ENCODE measurements at places on chromosomes 4 and X.

GRCh38 chr4:154455111-154455510 lies 36.5 kb downstream of the DCHS2 start:
- DNase-seq, result no peak

DNA sequence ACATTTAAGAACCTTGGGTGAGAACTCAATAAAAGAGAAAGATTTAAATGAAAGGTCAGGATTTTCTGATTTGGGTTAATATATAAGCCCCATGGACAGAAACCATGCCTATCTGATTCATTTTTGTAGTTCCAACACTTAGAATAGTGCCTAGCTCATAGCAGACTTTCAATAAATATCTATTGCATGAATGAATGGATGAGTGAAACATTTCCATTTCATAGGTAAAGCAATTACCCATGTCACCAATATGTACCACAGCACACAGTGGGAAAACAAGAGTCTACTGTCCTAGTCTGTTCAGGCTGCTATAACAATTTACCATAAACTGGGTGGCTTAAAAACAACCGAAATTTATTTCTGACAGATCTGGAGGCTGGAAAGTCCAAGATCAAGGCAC lies 63.9 kb upstream of the PTPN13 start:
- DNase-seq, result no peak

DNA sequence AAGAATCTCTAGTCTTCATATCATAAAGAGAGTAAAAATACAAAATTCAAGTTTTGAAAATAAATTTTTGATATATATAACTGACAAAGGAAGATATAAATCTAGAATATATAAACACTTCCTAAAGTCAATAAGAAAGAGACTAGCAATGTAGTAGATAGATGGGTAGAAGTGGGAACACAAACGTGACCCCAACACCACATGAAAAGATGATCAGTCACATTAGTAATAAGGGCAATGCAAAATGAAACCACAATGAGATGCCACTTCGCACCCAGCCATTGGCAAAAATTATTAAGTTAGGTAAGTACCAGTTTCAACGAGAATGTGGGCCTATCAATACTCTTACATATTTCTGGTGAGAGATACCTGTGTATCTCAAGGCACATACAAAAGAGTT lies 106.5 kb downstream of the EGF start:
- no peak for DNase-seq

DNA sequence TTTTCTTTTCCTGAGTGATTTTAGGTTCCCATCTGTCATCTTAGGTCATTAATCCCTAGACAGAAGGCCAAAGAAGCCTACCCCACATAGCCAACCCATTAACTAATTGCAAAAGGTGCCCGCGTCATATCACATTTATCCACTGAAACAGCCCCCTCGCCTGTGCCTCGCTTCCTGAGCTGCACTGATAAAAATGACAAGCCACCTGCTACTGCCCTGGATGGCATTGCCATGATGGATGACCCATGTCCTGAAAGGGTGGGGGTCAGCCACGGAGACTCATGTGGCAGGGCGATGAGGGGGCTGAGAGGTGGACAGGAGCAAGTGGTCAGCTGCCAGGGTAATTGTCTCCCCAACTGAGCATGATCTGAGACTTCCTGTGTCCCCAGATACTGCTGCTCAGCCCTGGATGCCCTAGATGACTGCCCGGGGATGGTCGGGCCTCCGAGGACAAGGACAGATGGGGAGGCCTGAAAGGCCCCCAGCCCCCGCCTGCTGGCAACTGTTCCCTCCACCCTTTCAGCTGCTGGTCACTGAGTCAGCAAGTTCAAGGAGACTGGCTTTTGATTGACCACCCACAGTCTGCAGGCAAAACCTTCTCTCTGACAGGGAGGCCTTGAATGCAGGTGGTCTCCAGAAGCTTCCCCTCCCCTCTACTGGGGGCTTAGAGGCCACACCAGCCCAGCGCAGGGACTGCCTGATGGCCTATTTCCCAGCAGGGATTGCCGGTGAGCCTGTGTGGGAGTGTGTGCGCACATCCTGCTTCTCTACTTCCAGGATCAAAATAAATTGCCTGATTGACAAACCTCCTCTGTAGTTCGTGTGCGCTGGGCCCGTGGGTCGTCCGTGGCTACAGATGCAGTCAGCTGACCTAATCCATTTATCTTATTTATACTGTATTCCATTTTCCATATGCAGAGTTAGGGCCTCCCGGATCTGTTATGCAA lies 496.3 kb downstream of the BCOR start:
- DNase-seq, result no peak

- DNase-seq, result no peak
Observed at GRCh38 chr4:115852767-115853091, 739.3 kb upstream of the NDST4 start.

- DNase-seq, result no peak
Observed at GRCh38 chrX:141736656-141737055, 38.1 kb upstream of the SPANXD start.

DNA sequence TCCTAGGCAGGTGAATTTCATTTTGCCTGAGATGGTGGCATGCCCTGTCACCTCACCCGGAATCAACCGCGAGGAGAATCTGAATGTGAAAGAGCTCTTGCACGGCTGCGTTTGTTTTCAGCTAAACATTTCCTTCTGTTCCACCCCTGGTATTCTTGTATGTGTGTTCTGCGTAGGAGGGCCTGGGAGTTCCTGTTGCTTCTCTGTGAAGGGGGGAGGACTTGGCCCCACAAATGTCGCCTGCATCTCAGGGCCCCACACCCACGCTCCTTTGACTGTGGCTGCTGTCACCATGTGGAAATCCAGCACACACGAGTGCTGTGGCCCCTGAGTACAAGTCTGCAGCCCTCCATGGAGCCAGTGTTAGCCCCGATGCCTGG lies 45.8 kb upstream of the CLCN4 start:
- DNase-seq, result no peak

DNA sequence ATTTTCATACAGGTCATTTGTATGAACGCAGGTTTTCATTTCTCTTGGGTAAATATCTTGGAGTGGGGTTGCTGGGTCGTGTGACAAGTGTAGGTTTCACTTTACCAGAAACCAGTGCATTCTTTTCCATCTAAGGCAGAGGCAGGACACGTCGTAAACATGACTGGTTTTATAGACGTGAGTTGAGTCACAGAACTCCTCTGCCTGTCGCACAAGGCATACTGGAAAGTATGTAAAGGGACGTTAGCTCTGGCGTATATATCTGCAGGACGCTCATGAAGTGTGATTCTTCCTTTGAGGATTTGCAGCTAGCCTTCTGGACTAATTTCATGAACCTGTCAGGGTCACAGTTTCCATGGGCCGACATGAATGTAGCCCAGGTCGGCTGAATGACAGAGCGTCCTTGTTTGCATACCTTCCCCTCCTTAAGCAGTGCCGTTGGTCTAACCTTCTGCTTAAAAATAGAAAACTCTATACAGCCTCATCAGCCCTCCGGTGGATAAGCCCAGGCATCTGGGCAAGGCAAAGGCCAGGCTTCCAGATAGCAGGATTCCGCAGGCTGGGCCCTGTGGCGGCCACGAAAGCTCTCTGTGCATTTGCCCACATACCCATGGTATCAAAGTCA lies 106.0 kb downstream of the GPR143 start:
- DNase-seq, result no peak

GRCh38 chr4:150990993-150991392 lies 24.1 kb downstream of the LRBA start:
- DNase-seq, result no peak

DNA sequence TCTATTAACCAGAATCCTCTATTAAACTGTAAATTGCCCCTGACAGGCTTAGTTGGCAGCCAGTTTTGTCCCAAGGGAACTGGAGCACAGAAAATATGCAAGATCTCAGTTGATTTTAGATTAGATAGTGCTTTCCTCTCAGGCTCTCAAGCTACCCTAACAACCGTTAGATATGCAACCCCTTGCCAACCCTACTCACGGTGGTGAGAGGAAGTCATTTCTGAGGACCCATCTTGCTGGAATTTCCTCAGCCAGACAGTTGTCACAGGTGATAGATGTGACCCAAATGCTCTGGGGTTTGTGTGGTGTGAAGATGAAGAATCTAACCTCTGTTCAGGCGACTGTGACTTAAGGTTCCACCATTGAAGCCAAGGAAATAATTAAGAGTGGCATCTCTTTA lies 447.1 kb downstream of the MID1IP1 start:
- no peak for DNase-seq

GRCh38 chrX:104684077-104684476 lies 118.1 kb downstream of the IL1RAPL2 start:
- DNase-seq, result no peak

DNA sequence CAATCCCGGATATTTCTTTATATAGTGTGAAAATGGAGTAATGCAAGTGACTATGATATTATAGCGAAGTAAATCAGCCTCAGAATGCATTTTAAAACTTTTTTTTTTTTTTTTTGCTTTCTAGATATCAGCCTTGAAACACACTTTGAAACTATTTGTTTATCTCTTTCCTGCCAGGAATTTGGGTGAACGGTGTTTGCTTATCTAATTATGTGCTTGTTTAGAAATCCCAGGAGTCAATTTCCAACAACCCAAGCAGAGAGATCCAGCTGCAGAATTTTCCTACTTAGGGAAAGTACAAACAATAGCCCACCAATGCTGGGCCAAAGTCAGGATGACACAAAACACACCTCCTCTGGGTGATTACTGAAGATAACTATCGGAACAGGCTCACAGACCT lies 958.8 kb downstream of the PCDH18 start:
- DNase-seq, result no peak

- no peak for DNase-seq
Observed at GRCh38 chr4:126898815-126899214, 733.9 kb upstream of the INTU start.

DNA sequence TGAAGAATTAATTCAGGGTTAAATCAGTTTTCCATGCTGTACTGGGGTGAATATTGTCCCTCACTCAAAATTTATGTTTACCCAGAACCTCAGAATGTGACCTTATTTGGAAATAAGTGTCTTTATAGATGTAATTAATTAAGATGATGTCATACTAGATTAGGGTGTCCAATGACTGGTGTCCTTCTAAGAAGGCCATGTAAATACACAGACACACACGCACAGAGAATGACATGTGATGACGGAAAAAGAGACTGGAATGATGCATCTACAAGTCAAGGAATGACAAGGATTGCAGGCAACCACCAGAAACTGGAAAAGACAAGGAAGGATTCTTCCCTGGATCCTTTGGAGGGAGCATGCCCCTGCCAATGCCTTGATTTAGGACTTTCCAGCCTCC lies 84.6 kb upstream of the GPR34 start:
- no peak for DNase-seq

DNA sequence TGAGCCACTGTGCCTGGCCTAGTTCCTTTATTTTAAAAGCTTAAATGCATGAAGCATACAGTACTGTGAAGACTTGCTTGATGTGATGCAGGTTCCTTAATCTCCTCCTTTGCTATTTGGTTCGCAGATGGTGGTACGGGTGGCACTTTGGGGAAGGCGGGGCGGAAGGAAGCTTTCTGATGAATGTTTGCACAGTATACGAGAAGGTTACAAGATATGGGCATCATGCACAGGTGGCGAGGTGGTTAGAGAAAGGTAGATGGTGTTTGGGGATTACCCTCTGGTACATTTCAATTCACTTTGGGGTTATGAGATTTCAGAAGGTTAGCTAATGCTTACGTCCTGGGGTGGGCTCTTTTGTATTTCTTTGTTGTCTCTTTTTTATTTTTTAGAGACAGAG lies 17.2 kb downstream of the RHOH start:
- no peak for DNase-seq

DNA sequence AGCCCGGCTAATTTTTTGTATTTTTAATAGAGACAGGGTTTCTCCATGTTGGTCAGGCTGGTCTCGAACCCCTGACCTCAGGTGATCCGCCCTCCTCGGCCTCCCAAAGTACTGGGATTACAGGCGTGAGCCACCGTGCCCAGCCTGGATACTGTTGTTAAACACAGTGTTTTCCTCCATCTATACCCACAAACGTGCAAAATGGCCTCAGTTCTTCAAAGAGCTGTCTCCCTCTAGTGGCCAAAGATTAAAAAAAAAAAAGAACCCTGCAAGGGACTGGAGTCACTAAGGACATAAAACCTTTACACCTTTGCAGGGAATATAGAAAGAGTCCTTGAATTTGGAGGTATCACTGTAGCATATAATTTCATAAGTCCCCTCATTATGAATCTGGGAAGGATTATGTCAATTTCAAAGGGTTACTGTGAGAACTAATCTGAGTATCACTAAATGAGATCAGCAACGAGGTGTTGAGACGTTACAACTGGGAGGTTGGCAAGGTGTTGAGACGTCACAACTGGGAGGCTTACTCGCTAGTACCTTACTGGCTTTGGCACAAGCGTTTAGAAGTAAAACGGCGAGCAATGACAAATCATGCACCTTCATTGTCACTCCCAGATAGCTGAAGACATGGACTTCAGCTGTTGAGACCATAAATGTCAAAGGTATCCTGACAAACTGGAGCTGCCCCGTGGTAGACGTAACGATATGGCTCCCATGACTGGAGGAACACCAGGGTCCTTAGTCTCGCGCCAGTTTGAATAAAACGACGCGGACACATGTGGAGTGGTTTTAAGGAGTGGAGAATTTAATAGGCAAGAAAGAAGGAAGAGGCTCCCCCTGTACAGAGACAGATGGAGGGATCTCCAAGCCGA lies 33.4 kb upstream of the ENPP6 start:
- peak; percentile 2 for DNase-seq

- no peak for DNase-seq
Observed at GRCh38 chr4:101171747-101172146, 175.6 kb downstream of the PPP3CA start.

DNA sequence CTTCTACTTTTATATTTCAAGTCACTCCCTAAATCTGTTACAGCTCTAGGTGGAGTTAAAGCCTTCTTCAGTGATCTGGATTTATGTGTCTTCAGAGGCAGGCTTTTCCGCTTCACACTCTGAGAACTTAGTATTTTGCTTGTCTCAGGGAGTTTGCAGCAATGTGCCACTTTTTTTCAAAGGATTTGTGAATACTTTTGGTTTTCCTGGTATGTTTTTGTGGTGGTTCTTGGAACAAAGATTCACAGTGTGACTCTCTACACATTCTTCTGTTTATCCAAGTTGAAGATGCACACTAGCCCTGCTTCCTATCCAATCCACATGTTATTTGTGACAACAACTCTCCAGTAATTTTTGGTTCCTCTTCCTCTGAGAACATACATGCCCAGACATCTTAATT lies 1253.7 kb downstream of the TECRL start:
- no peak for DNase-seq

DNA sequence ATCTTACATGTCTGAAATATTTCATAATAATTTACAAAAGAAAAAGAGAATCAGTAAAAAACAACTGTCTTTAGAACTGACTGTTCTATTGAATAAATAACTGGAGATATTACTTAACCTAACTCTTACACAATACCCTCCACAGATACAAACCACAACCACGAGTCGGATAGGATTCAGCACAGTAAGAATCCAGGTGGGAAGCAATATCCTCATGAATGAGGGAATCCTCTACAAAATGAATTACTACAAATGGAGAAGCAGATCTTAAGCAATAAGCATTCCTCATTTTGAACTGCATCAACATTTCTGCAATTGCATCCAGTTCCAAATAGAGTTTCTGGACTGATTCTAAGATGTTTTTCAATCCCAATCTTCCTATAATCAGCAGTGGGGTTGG lies 227.1 kb downstream of the SH2D1A start:
- no peak for DNase-seq

- no peak for DNase-seq
Observed at GRCh38 chr4:78616046-78616498, 64.5 kb downstream of the ANXA3 start.

Data from NCI-H2081 treated with DMSO at 0.1 percent for 48 hours (cell line).